MM.1S (cell line): ENCODE measurements at places on chromosomes 16 and 17.

- no peak for DNase-seq
Measured at GRCh38 chr16:9334103-9334502, 242.7 kb downstream of the HAPSTR1 start.

GRCh38 chr16:67969254-67970039 is 1.0 kb upstream of the SLC12A4 start:
- no peak for DNase-seq

DNA sequence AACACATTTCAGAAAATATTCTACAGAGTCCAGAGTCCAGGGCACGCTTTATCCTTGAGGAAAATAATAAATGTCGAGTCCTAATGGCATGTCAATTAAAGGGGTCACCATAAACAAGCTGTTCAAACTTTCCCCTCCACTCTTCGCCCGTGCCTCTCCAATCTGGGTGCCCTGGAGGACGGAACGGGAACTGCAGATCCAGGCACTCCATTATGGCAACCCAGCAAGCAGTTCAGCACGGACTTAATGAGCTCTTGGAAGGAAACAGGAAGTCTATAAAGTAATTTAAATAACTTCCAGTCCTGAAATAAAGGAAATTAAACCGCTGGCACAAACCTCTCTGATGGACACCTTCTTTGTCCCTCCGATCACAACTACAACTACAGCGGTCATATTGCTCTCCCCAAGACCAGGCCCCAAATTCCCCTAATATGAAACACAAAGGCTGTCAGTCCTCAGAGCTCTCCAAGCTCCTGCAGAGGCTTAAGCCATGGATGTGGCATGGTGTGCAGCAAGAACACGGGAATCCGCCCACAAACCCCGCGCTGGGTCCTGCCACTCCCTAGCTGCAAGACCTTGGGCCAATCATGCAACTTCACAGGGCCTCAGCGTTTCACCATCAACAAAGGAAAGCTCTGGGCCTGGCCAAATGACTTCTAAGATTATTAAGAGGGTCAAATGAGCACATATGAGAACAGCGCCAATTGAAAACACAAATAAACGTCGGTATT is 52.6 kb downstream of the ZFHX3 start:
- no peak for DNase-seq

DNA sequence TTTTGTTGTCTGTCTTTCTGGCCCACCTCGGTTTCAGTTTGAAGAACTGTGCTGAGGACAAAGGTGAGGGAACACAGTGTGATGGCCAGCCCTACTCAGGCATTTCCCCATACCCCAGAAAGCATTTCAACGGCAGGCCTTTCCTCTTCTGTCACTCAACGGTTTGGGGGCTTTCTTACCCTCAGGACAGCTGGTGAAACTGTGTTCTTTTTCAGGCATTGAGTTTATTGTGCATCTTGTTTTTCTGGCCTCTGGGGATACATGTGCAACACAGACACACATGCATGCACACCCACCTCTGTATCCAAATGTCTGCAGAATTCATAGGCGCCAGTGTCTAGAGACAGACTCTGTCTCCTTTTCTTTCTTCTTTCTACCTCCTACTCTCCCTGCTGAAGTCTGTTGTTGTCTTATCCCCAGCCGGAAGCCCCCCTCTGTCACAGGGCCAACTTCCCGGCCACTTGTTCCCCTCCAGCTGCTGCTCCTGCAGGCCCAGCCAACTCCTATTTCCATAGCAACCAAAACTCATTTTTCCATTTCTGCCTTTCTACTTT is 17.0 kb downstream of the CHD9 start:
- no peak for DNase-seq

GRCh38 chr16:86076606-86077005 is 177.6 kb downstream of the IRF8 start:
- DNase-seq = no peak

DNA sequence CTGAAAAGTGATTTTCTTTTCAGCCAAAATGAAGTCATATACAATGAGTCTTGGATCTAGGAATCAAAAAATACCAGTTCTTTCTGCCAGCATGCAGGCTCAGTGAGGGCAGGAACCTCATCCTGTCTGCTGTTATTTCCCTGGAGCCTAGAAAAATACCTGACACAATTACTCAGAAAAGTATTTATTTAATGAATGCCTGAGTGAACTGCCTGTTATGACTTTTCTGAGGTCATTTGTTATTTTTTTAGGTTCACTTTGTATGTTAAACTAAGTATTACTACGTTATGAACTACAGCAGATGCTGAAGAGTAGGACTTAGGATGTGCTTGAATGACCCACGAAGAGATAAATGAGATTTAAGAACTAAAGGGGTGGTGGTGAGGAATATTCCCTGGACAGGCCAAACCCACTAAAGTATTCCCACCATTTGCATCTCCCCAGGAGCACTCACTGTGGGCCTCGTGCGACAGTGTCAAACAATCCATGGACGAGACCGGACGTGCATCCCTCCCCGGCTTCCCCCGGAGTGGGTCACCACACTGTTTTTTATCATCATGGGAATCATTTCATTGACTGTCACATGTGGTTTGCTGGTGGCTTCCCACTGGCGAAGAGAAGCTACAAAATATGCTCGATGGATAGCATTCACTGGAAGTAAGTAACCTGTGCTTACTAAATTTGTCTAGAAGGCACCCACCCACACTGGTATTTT is 17.1 kb upstream of the VWA3A start:
- no peak for DNase-seq

DNA sequence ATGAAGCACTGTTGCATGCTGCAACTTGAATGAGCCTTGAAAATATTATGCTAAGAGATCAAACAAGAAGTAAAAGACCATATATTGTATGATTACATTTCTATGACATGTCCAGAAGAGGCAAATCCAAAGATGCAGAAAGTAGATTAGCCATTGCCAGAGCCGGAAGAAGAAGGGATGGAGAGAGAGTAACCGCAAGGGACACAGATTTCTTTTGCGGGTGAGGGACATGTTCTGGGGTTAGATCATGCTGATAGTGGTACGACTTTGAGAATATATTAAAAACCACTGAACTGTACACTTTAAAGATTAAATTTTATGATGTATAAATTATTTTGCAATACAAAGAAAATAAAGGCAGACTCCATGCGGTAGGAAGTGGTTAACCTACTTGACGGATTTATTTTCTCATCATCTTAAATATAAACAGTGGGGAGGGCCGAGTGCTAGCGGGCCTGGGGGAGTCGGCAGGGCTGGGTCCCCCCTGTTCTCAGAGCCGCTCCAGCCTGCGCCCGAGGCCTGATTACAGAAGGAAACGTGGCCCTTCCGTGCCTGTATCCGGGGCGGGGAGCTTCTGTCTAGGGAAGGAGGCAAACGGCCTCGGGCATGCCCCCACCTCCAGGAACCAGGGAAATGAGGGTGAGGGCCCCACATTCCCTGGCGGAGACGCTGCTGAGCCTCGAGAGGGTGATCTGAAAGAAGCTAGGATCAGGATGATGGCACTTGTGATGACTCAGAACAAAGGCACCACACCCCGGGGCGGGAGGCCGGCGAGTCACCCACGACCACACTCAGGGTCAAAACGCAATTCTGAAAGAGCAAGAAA is 48.0 kb downstream of the SHCBP1 start:
- no peak for DNase-seq

GRCh38 chr17:17806035-17806434 is 30.8 kb downstream of the SREBF1 start:
- no peak for DNase-seq

GRCh38 chr17:36511216-36511615 is 23.5 kb downstream of the MYO19 start:
- DNase-seq = no peak

DNA sequence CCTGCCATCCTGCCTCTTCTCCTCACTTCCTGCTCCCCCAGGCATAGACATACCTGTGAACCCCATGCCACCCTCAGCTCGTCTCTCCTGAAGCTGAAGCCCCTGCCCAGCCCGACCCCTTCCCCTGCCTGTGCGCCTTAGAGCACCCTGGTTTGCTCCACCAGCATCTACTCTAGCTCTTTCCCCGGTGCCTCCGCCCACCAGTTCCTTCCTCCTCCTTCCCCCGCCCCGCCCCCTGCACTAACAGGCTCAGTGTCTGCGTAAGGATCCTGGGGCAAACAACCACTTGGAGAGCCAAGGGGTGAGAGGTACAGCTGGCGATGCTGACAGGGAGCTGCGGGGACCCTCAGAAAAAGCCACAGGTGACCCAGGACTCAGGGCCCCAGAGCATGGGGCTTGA is 1.9 kb downstream of the GPR142 start:
- no peak for DNase-seq

- DNase-seq = no peak
Measured at GRCh38 chr17:57602896-57603295, 142.2 kb downstream of the CCDC182 start.

- DNase-seq = no peak
Measured at GRCh38 chr16:16108759-16109158, 114.5 kb downstream of the ABCC6 start.

GRCh38 chr17:76956846-76957540 is 88.8 kb downstream of the MGAT5B start:
- no peak for DNase-seq

DNA sequence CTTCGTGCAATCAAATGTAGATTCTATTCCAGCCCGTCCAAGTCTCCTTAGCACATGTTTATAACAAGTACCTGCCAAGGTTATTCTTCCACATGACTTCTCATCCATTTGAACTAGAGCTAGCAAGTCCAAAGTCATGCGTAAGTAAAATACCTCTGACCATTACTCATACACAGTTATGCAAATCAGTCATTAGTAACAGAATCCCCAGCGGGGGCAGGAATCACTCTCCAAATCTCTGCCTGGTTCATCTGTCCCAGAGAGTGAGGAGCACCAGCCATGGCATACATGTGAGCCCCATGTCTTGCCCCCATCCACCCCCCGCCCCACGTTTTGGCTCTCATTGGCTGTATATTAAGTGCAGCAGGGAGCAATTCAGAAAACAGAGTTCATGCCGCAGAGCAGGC is 27.7 kb downstream of the SRL start:
- DNase-seq = no peak

DNA sequence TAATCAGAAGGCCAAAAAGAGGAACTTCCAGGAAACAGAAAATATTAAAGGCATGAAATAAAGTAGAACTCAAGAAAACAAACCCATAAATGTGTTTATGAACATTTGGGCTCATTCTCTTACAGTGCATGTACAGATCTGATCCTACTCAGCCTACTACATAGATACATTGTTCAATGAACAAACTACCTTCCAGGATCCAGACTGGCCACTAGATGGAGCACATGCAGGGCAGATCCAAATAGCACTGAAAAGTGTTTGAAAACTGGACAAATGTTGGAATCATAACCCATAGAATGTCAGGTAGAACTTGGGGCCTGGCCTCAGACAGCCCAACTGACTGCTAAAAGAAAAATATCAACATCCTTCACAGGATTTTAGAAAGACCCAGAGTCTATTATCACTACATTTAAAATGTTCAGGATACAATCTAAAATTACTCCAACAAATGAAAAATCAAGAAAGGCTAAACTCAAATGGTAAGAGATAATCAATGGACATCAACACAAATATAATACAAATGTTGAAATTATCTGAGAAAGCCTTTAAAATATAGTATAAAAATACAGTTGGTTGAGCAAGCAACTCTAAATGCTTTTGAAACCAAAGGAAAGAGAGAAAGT is 122.4 kb upstream of the NUDT7 start:
- DNase-seq = peak; percentile 21

DNA sequence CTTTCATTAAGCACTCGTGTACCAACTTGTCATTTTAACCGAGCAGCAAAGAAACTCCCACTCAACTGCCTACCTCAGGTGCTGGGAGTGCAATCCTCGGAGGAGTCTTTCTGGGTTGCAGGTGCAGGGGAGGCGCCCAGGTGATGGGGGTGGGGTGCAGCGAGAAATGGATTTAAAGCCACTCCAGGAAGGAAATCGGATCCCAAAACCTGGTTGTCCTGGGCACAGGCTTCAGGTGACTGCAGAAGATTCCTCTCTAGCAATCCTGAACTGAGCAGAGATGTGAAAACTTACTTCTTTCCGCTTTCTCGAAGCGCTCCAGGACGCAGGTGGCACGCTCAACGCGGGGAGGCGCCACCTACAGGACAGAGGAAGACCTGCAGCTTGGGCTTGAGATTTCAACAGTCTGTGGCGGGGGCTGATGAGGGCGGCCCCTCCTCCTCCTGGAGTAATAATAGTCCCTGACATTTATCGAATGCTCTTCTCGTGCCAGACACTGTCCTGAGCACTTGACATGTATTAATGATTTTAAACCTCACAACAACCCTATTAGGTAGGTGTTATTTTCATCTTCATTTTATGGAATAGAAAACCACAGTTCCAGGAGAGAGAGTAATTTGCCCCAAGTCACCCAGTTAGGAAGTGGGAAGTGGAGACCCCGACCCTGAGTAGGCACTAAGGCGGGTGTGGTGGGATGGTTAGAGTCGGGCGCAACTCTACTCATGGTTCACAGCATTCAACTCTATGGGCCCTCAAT is 27.2 kb upstream of the SKAP1 start:
- peak; percentile 89 for DNase-seq

DNA sequence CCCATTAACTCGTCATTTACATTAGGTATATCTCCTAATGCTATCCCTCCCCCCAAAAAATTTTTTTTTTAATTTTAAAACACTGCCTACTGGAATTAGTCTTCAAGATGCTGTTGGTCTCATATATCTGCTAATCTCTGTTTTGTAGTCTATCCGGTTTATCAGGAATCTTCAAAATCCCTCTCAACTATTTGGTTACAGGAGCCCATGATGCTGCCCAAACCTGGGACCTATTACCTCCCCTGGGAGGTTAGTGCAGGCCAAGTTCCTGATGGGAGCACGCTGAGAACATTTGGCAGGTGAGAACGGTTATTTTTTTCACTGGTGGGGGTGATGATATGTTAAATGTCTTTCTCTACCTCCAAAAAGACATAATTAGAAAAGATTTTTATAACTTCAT is 6.9 kb downstream of the TEN1 start:
- no peak for DNase-seq

- no peak for DNase-seq
Measured at GRCh38 chr17:77174928-77175661, 34.3 kb downstream of the SEC14L1 start.

DNA sequence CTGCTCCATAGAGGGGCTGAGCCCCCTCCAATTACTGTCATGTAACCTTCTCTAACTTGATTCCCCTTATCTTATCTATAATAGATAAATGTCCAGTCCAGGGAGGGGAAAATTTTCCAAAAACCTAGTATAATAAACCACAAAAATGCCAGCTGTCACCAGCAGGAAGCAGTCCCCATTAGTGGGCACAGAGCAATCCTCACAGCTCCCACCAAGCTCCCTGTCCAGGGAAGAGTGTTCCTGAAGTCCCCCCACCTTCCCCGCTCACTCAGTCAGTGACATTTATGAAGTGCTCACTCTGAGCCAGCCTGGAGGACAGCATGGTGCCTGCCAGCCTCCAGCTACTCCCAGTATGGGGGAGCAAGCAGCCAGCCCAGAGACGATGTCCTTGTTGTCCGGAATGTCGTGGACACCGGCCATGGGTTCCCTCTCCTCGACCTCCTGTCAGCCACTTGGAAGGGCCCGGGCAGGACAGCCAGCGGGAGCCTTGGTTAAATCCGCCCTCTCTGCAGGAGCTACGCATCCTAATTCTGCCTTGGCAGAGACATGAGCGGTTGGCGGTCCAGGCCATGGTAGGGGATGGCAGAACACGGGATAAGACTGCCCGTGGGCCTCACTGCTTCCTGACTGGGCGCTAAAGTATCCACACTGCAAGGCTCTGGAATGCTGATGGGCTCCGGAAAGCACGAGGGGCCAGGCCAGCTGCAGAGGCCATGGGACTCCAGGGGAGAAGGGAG is 102.0 kb upstream of the CDH5 start:
- no peak for DNase-seq
